Activated CD8-positive, alpha-beta memory T cell treated with anti-CD3 and anti-CD28 coated beads for 1 hour (primary cell): ENCODE measurements at places on chromosomes 2 and 18.

DNA sequence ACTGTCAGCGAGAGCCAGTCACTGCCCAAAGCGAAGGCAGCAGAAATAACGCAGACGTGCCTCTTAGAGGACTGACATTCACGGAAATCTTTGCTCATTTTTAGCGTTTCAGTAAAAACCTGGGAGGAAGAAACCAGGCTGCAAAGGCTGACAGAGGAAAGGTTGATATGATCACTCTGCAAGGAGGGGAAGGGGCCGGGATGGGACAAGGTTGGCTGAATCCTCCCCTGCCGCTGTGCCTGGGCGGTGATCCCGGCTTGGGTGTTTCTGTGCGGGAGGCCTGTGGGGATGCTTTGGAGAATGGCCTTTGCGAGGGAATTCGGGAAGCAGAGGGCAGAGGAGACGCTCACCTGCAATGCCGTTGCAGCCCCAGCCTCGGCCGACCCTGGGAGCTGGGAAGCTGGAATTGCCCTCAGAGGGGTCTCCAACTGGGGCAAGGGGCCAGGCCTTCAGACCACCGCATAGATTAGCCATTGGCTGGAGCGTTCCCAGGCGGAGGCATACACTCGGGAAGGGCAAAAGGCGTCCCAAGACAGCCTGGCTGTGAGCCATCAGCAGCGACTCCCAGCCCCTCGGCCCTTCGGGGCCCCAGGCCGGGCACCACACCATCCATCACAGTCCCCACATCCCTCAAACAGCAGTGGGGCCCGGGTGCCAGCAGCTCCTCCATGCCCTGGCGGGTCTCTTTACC, 111.7 kb upstream of the GPC1 start:
- no peak for DNase-seq

DNA sequence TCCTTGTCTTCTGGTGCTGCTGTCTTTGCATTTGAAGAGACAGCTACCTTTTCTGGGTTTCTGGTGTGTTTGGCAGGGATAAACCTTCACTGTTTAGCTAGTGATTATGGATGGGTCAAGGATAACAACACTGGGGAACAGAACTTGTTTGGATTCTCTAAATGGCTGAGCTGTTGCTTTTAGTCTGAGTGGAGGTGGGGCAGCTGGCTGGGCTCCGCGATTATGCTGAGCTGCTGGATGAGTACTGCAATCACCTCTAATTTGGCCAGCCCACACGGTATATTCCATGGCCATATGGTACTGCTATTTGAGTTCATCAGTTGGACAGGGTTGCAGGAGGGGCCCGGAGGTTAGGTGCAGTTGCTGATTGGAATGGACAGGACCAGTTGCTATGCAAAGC, 361.6 kb upstream of the TFPI start:
- DNase-seq = no peak

- no peak for DNase-seq
Observed at GRCh38 chr2:134594399-134594798, 124.4 kb downstream of the TMEM163 start.

GRCh38 chr2:120990451-120990871, 254.8 kb downstream of the GLI2 start:
- DNase-seq = no peak

DNA sequence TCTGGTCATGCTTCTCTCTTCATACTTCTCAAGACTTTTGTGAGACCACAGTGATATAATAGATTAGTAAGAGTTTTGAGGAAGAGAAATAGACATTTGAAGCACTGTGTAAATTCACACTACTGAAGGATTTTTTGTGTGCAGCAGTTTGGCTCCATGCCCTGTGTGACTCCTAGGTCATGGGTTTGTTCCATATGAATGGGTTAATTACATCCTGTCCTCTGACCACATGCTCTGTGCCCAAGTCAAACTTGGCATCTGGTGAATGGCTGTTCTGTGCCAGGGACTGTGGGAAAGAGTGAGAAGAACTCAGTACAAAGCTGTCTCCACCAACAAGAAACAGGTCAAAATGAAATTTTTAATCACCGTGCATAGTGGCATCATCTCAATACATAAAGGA, 304.0 kb downstream of the LNPK start:
- DNase-seq = no peak

GRCh38 chr2:238157506-238158017, 1.2 kb upstream of the ERFE start:
- no peak for DNase-seq

DNA sequence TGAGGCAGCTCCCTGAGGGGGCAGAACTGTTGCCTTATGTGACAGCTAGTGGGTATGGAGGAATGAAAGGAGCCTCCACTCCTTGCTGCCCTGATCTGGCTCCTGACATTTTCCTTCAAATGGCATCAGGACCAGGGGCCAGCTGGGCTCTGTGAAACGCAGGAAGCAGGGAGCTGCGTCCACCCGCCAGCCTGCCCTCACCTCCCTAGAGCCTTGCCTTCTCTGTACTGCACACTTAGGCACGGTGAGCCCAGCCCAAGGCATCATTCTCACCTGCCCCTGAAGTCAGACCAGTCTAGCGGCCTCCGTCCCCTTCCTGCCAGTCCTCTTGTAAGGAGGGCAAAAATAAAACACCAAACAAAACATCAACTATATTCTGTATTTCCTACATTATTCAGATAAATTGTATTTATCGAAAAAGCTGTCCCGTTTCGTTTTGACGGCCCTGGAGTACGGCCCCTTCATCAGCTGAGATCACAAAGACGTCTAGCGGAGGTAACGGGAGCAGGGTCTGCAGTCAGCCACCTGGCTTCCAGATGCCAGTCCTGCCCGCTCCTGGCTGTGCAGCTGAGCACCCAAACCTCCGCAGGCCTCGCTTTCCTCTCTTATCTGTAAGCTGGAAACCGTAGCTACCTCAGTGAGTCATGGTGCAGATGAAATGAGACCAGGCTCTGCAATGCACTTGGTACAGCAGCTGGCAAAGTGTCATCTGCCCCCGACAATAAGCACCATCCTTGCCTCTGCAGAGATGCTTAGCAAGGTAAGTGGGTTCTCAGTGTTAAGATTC, 6.9 kb upstream of the CTDP1 start:
- no peak for DNase-seq

DNA sequence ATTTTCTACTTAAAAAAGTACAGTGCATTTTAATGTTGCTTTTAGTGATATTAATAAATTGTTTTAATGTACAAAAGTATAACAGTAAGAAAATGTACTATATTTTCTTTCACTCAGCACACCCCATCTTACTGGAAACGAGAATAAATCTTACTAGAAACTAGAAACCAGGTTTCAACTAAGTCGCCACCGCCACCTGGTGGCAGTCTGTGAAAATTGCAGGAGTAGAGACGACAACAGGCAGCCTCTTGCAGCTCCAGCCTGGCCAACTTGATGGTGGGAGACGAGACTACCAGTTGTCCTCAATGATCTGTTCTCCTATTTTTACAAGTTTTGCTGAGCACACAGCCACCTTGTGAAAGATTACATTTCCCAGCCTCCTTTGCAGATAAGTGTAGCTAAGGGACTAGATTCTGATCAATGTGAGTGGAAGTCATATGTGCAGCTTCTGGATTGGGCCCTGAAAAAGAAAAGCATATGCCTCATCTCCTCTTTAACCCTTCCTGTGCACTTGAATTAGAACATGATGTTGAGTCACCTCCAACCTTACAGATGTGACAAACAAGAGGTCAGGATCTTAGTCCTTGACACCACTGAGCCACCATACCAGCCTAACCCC, 8.7 kb downstream of the OTOF start:
- no peak for DNase-seq

DNA sequence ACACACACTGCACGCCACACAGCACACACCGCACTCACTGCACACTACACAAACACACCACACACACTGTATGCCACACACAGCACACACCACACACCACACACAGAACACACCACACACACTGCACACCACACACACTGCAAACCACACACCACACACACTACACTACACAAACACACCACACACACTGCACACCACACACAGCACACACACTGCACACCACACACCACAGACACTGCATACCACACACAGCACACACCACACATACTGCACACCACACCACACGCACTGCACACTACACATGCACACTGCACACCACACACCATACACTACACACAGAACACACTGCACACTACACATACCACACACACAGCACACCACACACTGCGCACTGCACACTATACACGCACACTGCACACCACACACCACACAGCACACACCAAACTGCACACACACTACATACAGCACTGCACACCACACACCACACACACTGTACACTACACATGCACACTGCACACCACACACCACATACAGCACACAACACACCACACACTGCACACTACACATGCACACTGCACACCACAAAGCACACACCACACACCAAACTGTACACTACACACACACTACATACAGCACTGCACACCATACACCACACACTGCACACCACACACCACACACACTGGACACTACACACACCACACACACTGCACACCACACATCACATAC, 59.6 kb downstream of the ASB1 start:
- no peak for DNase-seq
